ENCODE measurements at places on chromosomes 7 and 10. TPM values are rescaled to one million over a fixed set of nuclear protein-coding genes. Genes with fewer than 3 reads are reported as not detected.
A peak's percentile ranks its signal among the peaks of the same experiment; 100 is the strongest.

DNA sequence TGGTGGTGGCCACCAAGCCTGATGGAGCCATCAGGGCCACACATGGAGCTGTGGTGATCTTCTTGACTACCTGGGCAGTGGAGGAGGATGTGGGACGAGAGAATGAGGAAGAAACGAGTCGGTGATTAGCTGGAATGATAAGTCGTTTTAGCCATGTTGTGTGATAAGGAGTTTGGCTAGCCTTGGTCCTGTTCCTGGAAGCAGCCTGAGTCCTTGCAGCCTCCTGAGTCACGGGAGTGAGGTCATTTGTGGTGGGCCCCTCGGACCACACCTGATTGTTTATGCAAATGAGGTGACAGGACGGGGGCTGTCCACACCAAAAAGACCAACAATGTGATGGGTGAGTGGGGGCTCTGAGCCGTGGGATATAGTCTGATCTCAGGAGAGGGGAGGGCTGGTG lies 554.4 kb downstream of the PTPRN2 start:
- H3K27me3 ChIP-seq = no peaks in the 10 kb centered on the region
- H3K4me1 ChIP-seq = no peaks in the 10 kb centered on the region
- no peaks in the 10 kb centered on the region for H3K36me3 ChIP-seq
- no peak overlapping the region for H3K27ac ChIP-seq
- H3K4me3 ChIP-seq = no peak overlapping the region

GRCh38 chr7:20895563-20895962 lies 108.9 kb upstream of the SP8 start:
- no peaks in the 10 kb centered on the region for H3K4me1 ChIP-seq
- DNase-seq = no peak
- no peaks in the 10 kb centered on the region for H3K27me3 ChIP-seq
- H3K36me3 ChIP-seq = no peaks in the 10 kb centered on the region
- H3K27ac ChIP-seq = no peak overlapping the region

The ZNF22 gene
- total RNA-seq = 14.1 TPM

- H3K4me1 ChIP-seq = no peaks in the 10 kb centered on the region
- H3K27ac ChIP-seq = no peak overlapping the region
- no peaks in the 10 kb centered on the region for H3K36me3 ChIP-seq
- H3K27me3 ChIP-seq = peaks cover 10% of the 10 kb centered on the region
Observed at GRCh38 chr10:127872871-127873600, 19.7 kb downstream of the CLRN3 start.

DNA sequence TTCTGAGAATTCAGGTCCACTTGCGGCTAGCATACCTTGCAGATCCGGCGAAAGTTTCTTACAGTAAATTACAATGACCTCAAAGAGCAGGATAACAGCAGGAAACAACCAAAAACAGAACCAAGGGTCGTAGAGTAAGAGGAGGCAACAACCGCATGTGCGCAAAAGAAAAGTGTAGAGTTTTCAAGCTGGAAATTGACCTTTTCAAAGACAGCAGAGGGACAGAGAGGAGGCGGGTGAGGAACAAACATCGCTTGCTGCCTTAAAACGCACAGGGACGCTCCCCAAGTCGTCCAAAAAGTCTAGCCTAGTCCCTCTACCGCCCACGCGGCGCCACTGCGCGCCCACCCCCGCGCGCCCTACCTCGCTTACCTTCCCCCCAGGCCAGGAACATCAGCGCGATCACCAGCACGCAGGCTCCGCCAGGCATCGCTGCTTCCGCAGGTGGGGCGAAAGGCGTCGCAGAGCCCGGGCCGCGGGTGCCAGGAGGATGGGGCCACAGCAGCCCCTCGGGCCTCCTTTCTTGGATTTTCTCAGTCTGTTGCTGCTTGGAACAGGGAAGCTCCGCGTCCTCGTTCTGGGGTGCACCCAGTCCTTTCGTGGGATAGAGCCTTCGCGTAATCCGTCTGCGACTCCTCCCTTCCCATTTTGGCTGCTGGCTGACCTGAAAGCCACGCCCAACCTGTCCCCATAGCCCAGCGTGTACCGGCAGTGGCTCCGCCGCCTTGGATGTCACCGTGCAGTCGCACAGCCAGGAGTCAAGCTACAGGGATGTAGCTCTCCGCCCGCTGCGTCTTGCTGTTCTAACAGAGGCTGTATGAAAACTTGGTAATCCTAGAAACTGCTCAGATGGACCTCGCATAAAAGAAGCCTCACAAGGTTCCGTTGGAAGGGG lies at the start of gene VWDE:
TSS of gene VWDE (minus strand) at position 579 of the 895 bp plus-strand sequence. CDS start at position 430, 149 bp downstream.
- DNase-seq = peak; percentile 42
- no peak within 1 kb of the TSS for H3K27ac ChIP-seq
- no peaks in the 10 kb centered on the region for H3K27me3 ChIP-seq
- H3K4me1 ChIP-seq = peaks cover 19% of the 10 kb centered on the region

- no peaks in the 10 kb centered on the region for H3K36me3 ChIP-seq
- peaks cover 51% of the 10 kb centered on the region for H3K27me3 ChIP-seq
- no peak within 1 kb of the TSS for H3K27ac ChIP-seq
- H3K4me3 ChIP-seq = peak within 1 kb of the TSS; percentile 33
Observed at GRCh38 chr7:140640727-140641523, at the start of gene DENND2A. Gene DENND2A (minus strand): TSS chr7:140640813. CDS start chr7:140602397, 38,416 bp downstream.

GRCh38 chr10:79488336-79488735 lies 24.0 kb upstream of the EIF5AL1 start:
- no peaks in the 10 kb centered on the region for H3K4me1 ChIP-seq
- no peak for DNase-seq
- no peak overlapping the region for H3K27ac ChIP-seq
- no peaks in the 10 kb centered on the region for H3K36me3 ChIP-seq

The SRRM3 gene
- not detected for total RNA-seq

GRCh38 chr10:80924063-80924952 lies 386.6 kb downstream of the SH2D4B start:
- H3K27ac ChIP-seq = no peak overlapping the region
- no peaks in the 10 kb centered on the region for H3K4me1 ChIP-seq
- H3K36me3 ChIP-seq = no peaks in the 10 kb centered on the region
- no peaks in the 10 kb centered on the region for H3K27me3 ChIP-seq
- DNase-seq = no peak

The TRDMT1 gene
- total RNA-seq = 21.3 TPM

- peaks cover 8% of the 10 kb centered on the region for H3K27me3 ChIP-seq
- H3K4me3 ChIP-seq = no peak overlapping the region
- no peaks in the 10 kb centered on the region for H3K36me3 ChIP-seq
- no peak overlapping the region for H3K27ac ChIP-seq
Observed at GRCh38 chr10:114389426-114389825, 14.9 kb downstream of the AFAP1L2 start.

GRCh38 chr10:13674645-13675588 lies 88.2 kb downstream of the PRPF18 start:
- H3K4me1 ChIP-seq = no peaks in the 10 kb centered on the region
- H3K27me3 ChIP-seq = no peaks in the 10 kb centered on the region
- no peaks in the 10 kb centered on the region for H3K36me3 ChIP-seq
- DNase-seq = no peak
- H3K27ac ChIP-seq = no peak overlapping the region

- no peaks in the 10 kb centered on the region for H3K36me3 ChIP-seq
- peaks cover 41% of the 10 kb centered on the region for H3K4me1 ChIP-seq
- H3K27ac ChIP-seq = no peak overlapping the region
- H3K27me3 ChIP-seq = no peaks in the 10 kb centered on the region
- H3K4me3 ChIP-seq = no peak overlapping the region
- DNase-seq = peak; percentile 33
Observed at GRCh38 chr10:86960003-86960862, 1.8 kb downstream of the SNCG start.

DNA sequence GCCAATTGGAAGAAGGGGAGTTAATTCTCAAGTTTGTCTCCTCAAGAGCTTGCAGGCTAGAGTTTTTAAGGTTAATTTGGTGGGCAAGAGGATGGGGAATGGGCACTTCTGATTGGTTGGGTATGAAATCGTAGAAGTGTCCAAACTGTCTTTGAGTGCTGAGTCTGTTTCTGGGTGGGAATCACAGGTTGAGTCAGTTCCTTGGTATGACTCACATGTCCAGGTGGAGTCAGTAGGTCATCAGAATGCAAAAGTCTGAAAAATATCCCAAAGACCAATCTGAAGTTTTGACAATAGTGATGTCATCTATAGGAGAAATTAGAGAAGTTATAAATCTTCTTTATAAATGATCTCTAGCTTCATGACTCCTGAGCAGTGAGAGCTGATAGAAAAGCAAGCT lies 1252.2 kb downstream of the REEP3 start:
- H3K36me3 ChIP-seq = no peaks in the 10 kb centered on the region
- no peaks in the 10 kb centered on the region for H3K4me1 ChIP-seq

The ST8SIA6 gene
- 0.34 TPM for total RNA-seq

The PLPP4 gene
- not detected for total RNA-seq

The FOXI2 gene
- not detected for total RNA-seq

The C10orf105 gene
- total RNA-seq = 0.25 TPM

The SH2D4B gene
- 0.16 TPM for total RNA-seq

The CTAGE8 gene
- 0.17 TPM for total RNA-seq

DNA sequence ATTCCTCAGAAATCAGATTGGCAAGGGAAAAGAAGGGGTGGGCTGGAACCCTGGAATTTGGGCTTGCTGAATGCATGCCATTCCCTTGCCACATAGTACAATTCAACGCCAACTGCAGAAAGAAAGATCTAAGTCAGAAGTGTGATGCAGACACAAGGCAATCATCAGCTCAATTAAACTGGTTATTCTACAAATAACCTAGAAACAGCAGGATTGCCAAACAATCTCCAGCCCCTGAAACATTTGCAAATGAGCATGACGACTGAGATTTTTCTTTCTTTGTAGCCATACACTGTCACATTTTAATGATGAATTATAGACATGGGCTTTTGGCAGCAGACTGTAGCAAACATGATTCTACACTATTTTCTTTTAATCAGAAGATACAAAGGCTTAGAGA lies 16.5 kb upstream of the CREB5 start:
- H3K27ac ChIP-seq = no peak overlapping the region
- H3K27me3 ChIP-seq = peaks cover 3% of the 10 kb centered on the region
- no peak for DNase-seq
- H3K36me3 ChIP-seq = no peaks in the 10 kb centered on the region

- no peak overlapping the region for H3K27ac ChIP-seq
- H3K27me3 ChIP-seq = no peaks in the 10 kb centered on the region
- H3K4me3 ChIP-seq = no peak overlapping the region
- H3K36me3 ChIP-seq = no peaks in the 10 kb centered on the region
- no peaks in the 10 kb centered on the region for H3K4me1 ChIP-seq
Observed at GRCh38 chr7:18497800-18498199, 2.3 kb downstream of the HDAC9 start.

DNA sequence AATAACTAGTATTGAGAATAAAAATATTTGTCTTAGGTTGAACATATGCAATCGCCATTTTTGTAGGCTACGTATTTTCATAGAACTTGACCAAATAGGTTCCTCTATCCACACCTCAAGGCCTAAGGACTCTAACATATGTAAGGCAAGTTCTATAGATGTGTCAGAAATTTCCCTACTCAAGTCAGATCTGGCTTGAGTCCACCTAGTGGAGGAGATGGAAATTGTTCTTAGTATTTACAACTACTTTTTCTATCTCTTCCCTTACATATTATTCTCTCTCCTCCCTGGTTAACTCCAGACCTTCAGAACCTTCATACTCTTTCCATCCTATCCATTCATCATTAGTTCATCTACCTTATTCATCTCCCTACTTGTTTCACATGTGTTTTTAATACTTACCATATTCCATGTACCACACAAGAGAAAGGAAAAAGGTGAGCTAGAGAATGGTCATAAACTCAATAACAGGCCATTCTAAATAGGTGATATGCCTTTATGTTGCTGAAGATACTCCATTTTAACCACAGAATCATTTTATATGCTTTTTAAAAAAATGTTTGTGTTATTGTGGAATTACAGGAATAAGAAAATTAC lies 174.5 kb upstream of the HDAC9 start:
- H3K4me1 ChIP-seq = no peaks in the 10 kb centered on the region
- H3K36me3 ChIP-seq = no peaks in the 10 kb centered on the region
- DNase-seq = peak; percentile 37
- H3K4me3 ChIP-seq = no peak overlapping the region
- H3K27ac ChIP-seq = no peak overlapping the region
